ENCODE measurements at places on chromosomes 7 and 10.
A peak's percentile ranks its signal among the peaks of the same experiment; 100 is the strongest.

DNA sequence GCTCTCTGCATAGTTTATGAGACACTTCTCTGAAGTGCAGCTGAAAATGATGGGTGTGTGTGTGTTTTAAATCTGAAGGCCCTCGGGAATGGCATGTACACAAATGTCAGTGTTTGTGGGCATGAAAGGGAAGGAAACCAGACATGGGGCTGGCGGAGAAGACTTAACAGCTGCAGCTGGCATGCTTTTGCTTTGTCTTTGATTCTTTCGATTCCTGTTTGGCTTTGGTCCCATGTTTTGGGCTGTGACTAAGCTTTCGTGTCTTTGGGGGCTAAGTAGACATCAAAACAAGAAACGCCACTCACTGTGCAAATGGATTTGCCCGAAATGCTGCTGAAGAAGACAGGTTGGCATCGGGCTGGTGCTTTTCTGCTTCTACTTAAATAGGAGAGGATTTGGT is 179.3 kb downstream of the PFKFB3 start:
- peak; percentile 77 for DNase-seq

- DNase-seq: no peak
Measured at GRCh38 chr10:75827587-75828021, 396.2 kb downstream of the LRMDA start.

GRCh38 chr10:50470345-50470744 is 153.4 kb downstream of the SGMS1 start:
- DNase-seq: no peak

- no peak for DNase-seq
Measured at GRCh38 chr10:107362306-107362705, 197.8 kb upstream of the SORCS1 start.

DNA sequence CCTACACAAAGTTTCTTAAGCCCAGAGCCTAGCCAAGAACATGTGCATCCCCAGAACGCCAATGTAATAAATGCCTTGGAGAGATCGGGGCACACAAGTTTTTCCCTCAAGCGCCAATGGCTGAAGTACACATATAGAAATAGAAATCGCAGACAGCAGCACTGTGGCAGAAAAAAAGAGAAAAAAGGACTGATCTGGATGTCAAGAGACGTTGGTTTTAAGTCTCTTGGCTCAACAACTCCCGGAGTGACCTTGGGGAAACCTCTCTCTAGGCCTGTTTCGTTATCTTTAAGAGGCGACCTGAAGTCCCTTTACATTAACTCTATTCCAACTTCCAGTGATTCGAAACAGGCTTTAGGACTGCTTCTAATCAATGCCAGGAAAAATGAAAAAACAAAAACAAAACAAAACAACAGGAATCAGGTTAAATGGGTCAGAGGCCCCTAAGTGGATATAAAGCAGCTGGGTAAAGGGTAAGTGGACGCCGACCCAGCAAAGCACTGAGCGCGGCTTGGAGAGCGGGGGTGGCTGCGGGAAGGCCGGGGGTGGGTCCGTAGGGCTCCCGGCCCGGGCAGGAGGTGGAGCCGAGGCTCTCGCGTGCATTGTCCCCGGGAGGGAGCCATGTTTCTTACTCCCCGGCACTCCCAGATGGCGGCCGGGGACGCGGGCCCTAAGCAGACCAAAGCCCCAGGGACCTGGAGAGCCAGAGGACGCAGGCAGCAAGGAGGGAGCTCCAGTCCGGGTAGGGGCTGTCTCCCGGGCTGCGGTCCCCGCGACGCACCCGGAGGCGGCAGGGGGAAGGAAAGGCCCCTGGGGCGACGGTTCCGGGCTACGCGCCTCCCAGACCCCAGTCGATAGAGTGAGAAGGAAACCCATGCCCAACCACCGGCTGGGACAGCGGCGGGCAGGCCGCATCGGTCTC is 757 bp downstream of the EIF3A start:
- peak; percentile 85 for DNase-seq

DNA sequence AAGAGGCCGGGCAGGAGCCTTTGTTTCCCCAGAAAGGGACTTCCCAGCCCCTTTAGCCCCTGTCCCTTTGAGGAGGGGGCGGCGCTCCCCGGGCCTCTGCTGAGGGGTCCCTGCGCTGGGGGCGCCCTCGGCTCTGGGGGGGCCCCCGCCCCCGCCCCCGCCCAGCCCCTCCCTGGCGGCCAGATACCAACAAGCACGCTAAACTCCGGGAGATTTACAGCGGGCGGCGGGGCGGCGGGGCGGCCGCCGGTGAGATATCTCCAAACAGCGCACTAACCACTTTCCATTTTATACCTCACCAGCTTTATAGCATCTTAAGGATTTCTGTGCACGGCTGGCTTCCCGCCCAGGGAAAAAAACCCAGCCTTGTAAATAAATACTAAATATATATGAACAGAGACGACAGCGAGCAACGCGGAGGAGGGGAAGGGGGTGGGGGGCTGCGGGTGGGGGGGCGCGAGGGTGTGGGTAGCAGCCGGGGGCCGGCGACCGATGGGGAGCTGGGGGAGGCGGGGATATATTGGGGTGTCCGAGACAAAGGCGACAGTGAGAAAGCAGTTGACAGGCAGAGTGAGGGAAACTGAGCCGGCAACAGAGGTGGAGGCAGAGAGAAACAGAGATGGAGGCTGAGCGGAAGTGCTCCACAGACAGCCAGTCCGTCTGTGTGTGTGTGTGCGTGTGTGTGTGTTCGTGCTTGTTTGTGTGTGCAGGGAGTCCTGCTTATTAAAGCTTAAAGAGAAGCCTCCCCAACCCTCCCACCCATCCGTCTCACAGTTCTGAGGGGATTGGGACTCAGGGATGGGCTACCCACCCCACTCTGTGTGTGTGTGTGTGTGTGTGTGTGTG is 85.8 kb downstream of the HIF1AN start:
- no peak for DNase-seq

- DNase-seq: no peak
Measured at GRCh38 chr10:79245539-79246208, 101.6 kb upstream of the PPIF start.

DNA sequence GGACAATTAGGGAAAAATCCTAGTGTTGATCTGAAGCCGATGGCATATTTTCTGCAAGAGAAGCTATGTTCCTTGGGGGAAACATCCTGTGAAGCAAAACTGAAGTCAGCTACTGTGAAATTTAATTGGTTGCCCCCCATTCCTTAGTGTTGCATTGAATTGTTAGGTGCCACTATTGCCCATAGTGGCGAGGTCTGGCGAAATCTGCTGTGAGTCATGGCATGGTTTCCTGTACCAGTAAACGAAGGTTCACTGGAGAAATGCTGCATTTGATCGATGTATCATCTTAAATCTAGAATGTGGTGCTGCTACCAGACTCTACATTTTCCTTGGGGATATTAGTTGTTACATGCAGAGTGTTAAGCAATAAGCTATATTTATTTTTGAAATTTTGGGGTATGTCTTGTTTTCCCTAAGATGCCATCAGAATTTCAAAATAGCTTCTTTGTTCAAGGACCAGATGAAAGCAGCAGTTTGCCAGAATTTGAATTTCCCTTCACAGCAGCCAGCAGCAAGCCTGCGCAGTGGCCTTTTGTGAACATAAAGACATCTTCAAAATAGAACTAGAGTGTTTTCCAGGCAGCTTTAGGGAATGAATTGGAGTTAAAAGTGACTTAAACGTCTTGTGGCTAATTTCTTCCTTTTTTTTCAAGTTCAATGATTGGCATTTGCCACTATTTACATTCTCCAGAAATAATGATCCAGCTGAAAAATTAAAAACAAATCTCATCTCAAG is 348.6 kb upstream of the COBL start:
- DNase-seq: no peak

- DNase-seq: no peak
Measured at GRCh38 chr10:12978891-12979290, 22.6 kb downstream of the CCDC3 start.

GRCh38 chr10:13994932-13995331 is 335.8 kb downstream of the FRMD4A start:
- DNase-seq: no peak

DNA sequence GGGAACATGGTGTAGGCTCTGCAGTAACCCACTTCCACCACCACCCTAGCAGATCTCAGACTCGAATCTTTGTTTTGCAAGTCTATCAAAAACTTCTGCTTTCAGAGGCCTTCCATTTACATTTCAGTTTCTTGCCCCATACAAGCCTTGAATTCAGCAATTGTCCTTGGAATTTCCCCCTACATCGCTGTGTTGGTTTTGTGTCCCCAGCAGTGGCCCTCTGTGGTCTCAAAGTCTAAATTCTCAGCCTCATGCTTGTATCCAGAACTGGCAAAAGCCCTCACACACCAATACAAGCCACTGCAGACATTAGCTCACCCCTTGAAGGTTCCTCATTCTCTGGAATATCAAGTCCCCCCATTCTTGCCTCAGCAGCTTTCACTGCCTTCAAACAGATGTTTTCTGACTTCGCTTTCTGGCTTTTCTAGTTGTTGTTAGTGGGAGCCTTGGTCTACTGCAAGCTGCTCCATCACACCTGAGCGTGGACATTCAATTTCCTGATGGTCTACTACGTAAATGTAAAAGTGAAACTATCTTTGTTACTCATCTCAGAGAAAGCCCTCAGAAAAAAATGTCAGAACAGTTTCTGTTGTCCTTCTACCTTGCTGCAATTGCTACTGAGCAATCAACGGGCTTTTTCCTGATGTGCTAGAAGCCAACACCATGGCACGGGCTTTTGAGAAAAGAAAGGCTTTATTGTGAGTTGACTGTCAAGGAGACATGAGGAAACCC is 1.8 kb upstream of the NUB1 start:
- DNase-seq: no peak

DNA sequence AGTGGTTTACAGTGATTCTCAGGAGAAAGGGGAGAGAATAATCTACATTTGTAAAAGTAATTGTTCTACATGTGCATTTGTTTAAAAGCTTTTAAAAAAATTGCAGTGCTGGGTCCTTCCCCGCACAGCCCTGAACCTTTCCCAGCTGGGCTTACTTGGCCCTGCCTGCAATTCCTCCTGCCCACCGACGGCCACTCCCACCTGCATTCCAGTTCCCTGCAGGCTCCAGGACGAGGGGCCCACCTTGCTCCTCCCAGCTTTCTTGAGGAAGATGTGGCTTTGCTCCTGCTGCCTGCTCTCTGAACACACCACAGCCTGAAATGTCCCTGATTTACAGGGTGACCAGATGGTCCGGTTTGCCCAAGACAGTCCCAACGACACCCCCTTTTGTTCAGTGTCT is 222.7 kb downstream of the PRPF18 start:
- DNase-seq: no peak

DNA sequence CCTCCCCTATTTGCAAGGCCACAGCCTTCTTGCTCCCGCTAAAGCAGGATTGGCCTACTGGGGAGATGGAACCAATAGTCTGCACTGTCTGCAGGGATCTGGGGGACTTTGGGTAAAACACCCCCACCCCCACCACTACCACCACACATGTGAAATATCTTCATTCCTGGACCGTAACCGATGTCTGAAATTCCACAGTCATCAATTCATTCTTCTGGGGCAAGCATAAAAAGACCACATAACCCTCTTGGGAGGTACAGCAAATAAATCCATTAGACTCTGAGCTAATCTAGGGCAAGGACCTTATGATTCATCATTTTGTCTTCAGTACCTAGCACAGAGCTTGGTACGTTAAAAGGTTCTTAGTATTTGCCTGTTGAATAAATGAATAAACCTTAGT is 307.8 kb downstream of the GPAM start:
- no peak for DNase-seq

DNA sequence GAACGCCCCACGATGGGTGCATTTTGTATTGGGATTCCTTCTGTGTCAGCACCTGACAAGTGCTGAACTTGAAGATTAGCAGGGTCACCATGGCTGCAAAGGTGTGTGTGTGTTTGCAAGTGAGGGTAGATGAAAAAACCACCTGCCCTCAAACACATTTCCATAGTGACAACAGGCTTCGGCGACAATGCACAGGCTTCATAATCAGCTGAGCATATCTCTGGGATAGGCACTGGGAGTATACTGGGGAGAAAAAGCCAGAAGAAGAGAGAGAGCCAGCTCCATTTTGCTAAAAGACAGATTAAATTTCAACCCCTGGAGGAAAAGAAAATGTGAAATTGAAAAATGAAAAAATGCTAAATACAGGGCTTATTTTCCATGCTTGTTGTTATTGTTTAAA is 656.1 kb downstream of the INHBA start:
- DNase-seq: no peak

GRCh38 chr10:92901819-92902251 is 53.5 kb downstream of the EXOC6 start:
- DNase-seq: no peak

DNA sequence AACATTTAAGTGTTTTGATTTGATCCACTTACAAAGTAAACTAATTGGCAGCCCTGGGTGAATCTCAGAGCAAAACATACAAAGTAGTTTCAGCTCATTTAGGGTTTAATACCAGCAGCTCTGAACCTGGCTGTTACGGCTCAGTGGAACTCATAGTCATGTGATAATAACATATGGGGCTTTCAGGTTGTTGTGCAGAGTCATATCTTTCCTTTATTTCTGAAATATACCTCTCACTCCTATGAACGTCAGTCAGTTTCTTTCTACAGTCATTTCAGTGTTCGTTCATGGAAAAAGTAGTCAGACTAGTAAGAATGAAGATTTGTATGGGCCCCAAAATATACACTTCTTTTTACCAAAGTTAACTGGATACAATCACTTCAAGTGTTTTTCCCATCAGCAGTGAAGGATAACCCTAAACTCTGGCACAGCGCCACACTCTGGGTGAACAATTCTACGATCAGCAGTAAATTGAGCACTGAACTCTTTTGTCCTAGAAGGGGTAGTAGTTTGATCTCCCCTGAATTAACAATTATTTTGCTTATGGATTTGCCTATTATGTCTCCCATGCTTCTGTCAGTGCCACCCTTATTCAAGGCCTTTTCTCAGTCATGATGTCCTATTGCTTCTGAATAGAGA is 218.6 kb downstream of the THSD7A start:
- no peak for DNase-seq

DNA sequence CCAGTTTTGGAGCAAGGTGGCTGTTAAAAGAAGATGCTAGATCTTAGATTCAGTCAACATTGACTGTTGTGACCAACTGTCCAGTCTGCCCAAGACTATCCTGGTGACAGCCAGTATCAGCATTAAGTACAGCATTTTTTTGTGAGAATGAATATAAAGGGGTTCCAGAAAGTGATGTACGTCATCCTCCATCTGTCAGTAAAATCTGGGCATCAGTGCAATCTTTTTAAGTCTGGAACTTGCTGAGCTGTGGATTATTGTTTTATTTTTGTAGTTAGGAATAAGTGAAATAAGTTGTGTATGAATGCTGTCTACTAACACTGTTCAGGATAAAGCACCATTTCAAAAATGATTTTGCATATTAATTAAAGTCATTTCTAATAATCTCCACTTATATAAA is 1020.0 kb upstream of the GHITM start:
- no peak for DNase-seq

DNA sequence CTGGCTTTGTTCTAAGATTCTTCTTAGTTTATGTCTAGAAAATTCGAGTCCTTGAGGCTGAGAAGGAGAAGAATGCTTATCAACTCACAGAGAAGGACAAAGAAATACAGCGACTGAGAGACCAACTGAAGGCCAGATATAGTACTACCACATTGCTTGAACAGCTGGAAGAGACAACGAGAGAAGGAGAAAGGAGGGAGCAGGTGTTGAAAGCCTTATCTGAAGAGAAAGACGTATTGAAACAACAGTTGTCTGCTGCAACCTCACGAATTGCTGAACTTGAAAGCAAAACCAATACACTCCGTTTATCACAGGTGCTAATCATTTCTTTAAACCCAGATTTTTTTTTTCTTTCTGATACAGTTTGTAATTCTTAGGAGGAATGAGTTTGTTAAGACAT is 6.7 kb downstream of the CEP55 start:
- DNase-seq: no peak

Measured in sigmoid colon (tissue), 7 donors.